ENCODE measurements at places on chromosomes 7 and 10.

DNA sequence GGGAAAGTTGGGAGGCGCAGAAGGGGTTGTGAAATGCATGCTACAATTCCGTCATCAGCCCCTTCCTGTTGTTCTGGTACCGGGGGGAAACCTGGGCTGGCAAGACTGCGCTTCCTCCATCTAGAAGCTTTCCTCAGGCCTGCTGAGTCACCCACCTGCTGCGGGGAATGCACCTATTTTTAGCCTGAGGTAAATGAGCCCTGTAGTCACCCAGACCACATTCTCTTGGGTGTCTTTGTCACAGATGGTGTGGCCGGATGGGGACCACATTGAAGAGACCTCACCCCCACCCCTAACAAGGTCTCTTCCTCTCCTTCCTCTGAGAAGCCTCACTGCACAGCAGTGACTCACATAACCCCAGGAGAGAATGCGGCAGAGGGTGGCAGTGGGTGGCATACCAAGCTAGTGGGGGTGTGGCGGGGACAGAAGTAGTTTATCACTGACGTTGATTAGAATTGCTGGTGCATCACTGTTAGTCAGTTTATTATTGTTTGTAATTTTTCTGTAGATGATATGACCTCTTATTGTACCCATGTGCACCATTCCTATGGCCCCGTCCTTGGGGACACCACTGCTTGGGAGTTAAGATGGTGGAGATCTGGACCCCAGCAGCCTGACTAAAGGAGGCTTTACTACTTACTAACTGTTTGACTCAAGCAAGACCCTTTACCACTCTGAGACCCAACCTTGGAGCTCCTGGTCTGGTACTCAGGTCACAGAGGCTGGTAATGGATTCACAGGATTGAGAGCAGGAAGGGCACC lies 83.0 kb upstream of the DUSP5 start:
- no peak for DNase-seq

- no peak for DNase-seq
These were observed 69.0 kb upstream of the PDCD4 start for GRCh38 chr10:110802551-110803238.

DNA sequence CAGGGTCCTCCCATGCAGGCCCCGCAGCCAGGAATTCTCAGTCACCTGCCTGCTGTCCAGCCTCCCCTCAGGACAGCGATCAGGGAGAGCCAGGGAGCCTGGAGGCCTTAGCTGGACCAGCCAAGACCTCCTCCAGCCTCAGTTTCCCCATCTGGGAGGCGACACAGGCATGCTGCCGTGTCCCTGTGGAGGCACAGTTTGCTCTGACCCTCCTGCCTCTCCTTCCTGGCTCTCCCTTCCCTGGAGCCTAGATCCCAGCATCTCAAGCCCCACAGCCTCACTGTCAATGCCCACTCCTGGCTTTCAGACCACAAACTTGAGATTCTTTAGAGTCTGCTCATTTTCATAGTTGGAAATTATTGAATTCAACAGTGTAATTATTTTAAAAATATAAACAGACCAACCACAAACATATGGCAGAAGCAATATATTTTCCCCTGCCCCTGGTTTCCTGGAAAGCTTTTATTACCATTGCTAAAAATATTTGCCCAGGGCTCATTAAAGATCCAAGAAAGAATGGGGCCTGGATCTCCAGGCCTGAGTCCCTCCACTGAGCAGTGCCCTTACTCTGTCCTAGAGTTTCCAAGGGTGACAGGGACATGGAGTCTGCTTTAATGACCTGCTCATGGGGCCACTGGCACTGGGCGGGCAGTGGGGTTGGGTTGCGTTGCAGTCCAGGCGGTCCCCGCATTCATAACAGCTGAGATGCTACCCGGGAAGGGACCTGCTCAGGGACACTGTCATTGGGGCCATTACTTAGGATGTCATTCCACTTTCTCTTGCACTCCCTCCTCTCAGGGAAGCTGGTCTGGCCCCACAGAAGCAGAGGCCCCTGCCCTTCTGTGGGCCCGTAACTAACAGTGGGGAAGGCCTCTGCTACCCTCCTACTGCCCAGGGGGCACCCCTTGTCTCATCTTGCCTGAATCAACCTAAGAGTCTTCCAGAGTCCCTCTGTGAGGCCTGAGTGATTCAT lies 81.6 kb upstream of the CHST15 start:
- DNase-seq = no peak

DNA sequence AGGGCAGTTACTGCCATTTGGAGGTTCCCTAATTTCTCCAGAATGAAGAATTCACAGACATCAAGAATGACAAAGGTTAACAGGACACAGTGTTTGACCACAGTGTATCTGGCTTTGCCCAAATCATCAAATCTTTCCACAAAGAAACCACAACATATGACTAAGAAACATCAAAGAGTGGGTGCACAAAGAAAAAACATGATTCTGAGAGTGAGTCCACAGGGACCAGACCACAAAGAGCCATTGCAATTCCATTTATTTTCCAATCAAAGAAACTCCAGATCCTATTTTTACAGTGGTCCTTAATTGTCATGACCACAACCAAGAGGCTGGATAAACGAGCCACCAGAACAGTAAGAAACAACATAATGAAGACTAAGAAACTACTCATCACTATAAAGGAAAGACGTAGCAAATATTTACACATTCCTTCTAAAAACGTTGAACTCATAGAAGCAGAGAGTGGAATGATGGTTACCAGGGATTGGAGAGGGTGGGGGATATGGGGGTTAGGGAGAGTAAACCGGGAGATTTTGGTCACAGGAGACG lies 286.5 kb downstream of the DOCK4 start:
- no peak for DNase-seq

DNA sequence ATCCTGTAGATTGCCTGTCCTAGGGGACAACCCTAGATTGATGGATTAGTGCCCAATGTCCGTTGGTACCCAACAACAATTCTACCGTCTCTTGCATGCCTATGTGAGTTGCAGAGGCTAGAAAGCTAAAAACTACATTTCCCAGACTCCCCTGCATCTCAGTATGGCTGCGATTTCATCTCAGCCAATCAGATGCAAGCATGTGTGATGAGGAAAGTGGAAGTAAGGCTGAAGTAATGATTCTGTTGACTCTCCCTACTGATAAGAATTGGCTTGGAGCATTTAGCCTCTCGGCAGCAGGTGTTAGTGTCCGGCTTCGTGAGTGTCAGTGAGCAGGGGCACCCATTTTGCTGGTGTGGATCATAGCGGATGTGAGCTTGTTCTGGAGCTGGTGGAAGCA lies 171.9 kb downstream of the FGFR2 start:
- DNase-seq = no peak

DNA sequence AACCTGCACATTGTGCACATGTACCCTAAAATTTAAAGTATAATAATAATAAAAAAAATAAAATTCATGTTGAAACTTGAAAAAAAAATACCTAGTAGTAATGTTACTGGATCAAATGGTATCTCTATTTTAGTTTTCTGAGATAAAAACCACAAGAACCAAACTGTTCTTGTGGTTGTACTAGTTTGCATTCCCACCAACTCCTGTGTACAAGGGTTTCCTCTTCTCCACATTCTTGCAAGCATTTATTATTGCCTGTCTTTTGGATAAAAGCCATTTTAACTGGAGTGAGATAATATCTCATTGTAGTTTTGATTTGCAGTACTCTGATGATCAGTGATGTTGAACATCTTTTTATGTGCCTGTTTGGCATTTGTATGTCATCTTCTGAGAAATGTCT lies 177.7 kb downstream of the KIF20B start:
- DNase-seq = no peak

GRCh38 chr10:131724169-131724545 lies 176.7 kb upstream of the PPP2R2D start:
- DNase-seq = no peak

DNA sequence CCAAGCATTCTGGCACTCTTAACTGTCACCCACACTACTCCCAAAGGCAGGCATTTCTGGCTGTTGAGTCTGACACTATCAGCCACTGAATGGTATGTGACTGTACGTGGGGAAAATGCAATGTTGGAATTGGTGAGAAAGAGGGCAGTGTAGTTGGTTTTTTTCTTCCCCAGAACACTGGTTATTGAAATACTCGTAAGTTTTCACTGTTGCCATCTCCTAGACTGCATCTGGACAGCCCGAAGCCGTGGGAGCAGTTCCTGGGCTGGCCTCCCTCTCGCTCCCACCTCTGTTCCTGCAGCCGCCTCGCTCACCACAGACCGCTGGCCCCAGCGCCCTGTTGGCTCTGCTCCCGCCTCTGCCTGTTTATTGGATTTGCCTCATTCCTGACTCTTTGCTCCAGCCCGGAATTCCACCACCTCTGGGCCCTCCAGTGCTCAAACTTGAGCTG lies 5.7 kb downstream of the PLCE1 start:
- DNase-seq = peak; percentile 60

DNA sequence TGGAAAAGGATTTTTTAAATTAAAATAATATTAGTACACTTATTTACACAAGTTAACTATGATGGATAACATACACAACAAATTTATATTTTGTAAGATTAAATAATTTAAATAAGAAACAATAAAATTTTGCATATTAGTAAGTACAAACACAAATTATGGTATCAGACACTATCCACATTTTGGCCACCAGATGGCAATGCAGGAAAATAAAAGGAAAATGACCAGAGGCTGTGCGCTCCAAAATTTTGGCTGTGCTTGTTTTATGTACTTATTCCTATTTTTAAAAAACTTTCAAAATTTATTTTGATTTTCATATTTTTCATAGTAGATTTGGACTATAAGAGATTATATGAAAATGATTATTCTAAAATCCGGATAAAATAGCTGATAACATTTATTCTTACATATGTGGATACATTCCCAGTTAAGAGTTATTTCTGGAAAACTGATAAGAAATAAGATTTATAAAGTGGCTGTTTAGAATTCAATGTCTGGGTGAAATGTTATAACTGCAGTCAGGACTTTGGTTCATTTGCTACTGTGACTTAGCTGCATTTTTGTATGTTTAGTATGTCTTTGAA lies 274.7 kb upstream of the HGF start:
- peak; percentile 32 for DNase-seq

DNA sequence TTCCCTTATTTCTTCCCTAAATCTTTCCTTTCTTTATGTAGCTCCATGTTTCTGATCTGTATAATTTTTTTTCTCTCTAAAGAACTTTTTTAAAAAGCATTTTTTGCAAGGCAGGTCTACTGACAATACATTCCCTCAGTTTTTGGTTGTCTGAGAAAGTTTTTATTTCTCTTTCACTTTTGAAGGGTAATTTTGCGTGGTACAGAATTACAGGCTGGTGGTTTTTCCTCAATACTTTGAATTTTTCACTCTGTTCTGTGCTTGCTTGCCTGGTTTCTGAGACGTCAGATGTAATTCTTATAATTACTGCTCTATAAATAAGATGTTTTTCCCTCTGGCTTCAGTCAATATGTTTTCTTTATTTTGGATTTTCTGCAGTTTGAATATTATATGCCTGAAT lies 205.4 kb upstream of the VSTM2A start:
- DNase-seq = no peak

- no peak for DNase-seq
These were observed 8.0 kb downstream of the CALHM3 start for GRCh38 chr10:103470761-103471653.

DNA sequence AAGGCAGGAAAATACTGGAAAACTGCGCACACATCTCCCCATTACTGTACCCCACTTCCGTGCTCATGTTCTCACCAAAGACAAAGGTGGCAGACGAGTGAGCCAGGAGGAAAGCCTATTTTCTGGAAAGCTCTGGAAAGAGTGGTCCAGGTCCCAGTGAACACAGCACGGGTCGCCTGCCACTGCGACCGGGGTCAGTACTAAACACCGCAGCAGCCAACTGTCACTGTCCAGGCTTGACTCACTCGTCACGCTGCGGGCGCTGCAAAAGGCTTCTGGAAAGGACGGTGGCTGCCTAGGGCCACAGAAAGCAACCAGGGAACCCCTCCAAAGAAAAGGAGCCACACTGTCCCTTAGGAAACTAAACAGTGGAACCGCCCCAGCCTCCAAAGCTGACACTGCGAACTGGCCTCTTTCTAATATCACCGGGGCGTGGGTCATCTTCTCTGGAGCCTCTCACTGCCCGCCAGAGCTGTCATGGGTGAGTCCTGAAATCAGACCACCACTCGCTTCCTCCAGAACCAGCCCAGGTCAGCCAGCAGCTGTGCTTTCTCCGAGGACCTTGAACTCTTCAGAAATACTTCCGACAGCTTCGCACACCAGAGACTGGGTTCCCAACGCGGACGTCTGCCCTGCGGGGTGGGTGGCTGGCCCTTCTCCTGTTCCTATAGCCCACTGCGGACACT lies 4.0 kb downstream of the RADIL start:
- no peak for DNase-seq

GRCh38 chr7:116702046-116702785 lies 30.2 kb downstream of the MET start:
- DNase-seq = no peak

- DNase-seq = no peak
These were observed 147.5 kb downstream of the RAB11FIP2 start for GRCh38 chr10:117899181-117899683.
